NCI-H2081 treated with DMSO at 0.1 percent for 48 hours (cell line): ENCODE measurements at places on chromosomes 7 and 10.

DNA sequence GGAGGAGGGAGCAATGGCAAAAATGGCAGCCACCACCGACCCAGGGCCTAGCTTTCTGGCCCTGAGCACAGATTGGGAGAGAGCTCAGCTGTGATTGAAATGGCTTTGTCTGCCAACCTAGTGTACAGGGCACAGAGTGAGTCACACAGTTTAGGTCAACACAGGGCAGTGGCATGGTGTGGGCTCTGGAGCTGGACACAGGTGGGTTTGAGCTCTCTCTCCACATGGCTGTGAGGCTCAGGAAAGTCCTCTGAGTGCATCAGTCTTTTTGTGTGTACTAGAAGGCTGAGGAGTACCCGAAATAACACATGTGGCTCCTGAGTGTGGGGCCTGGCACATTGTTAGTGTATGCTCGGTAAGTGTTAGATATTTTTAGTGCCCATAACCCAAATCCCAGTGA, 60.2 kb upstream of the LOXL4 start:
- no peak for DNase-seq

DNA sequence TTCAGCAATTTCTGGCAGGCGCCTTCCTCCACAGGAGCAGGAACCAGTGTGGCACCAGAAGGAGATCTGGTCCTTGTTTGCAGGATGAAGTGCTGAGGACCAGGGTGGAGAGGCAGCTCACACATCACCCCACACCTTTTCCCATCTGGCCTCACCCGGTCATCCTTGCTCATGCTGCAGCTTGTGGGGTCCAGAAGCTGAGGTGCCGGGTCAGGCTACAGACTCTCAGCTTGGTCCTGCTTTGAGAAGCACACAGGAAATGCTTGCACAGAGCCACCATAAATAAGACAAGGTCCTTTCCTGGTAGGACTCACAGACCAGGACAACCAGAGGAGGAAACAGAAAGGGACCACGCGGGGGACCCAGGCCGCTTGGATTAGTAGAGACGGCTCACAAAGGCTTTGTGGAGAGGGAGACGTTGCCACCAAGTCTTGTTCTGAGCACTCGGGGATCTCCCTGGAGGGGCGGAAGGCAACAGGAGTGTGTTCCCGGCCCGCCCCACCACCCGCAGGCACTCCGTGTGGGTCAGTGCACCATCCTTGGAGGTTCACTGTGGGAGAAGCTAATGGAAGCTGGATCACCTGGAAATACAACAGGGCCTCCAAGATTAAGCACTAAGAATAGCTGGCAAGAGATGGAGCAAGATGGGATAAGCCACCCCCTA, 29.6 kb upstream of the EN2 start:
- no peak for DNase-seq

GRCh38 chr10:22927166-22927565, 687 bp upstream of the ARMC3 start:
- DNase-seq: no peak

- no peak for DNase-seq
Observed at GRCh38 chr10:44818041-44818649, 93.0 kb upstream of the TMEM72 start.

- DNase-seq: no peak
Observed at GRCh38 chr7:74093671-74094223, 10.1 kb downstream of the LIMK1 start.

- no peak for DNase-seq
Observed at GRCh38 chr7:157525491-157525915, 188.7 kb downstream of the DNAJB6 start.

DNA sequence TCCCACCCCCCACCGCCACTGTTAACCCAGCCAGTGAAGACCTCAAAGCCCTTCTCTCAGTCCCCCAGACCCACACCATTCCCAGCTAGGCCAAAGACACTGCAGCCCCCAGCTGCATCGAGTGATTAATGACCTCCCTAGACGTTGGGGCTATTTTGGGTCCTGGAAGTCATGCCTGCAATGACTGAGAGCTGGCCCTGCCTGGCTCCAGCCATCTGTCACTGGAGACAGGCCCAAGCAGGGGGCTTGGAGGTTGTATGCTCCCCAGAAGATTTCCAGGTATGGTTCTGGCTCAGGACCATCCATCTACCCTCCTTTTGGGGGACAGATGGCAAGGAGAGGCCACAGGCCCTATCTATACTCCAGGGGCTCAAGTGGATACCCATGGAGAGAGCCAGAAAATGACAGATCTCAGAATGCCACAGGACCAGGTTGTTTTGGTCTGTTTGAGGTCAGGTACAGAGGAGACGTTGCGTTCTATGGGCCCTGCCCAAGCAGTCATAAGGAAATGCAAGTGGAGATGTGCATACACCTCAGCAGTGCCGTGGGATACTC, 5.1 kb downstream of the KCNIP2 start:
- no peak for DNase-seq

DNA sequence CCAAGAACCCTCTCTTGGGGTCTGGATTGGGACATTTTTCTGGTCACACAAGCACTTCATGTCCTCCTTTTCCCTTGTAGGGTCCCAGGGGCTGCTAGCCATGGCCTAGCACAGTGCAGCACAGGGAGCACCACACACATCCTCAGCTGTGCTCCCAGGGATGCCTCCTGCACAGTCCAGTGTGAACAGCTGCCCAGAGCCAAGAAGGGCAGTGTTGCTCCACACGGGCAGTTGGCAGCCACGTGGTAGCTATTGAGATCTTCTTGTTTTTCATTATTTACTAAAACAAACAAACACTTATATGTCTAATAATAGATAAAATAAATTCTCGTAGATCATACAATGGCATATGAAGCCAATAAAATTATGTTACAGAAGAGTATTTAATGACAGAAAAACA, 13.9 kb upstream of the LANCL2 start:
- DNase-seq: no peak

GRCh38 chr10:6707352-6707751, 127.3 kb upstream of the PRKCQ start:
- DNase-seq: no peak

DNA sequence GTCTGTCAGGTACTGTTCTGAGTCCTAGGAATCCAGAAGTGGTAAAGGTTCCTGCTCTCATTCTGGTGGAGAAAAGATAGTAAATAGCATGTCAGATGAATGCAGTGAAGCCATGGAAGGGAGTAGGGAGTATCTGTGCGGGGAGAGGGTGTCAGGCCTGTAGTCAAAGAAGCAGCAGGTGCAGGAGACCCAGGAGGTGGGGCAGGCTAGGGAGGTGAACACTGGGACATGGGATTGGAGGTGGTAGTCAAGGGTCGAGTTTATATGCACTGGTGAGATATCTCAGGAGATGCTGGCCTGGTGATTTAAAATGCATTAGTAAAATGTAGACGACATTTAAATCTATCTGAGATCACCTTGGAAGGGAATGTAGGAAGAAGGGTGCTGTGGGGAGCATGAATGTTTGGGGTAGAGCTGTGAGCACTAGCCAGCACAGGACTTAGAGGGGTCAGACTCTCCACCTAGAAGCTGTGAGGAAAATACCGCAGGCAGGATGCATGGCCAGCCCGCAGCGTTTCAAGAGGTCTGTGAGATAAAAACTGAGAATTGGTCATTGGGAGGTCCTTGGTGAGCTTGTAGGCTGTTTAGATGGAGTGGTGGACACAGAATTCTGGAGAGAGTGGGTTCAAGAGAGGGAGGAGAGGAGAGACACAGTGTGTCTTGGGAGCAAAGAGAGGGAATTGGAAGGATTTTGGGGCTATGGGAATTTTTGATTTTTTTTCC, 6.8 kb downstream of the GTPBP4 start:
- no peak for DNase-seq

- DNase-seq: no peak
Observed at GRCh38 chr10:95308389-95309302, 17.8 kb upstream of the PDLIM1 start.

DNA sequence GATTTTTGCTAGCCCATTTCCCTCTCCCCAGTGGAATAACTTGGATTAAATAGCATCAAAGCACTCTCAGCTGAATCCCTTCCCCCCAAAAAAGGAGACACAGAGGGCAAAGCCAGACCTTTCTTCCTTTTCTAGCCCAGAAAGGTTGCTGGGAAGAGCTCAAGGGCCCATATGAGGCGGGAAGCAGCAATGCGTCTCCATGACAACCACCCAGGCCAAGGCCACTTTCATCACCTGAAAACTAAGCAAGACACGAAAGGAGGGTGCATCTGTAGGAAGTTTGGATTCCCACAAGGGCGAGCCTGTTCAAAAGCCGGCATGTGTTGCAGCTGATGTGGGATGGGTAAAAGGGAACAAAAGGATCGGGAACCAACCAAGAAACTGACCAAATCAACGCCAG, 229.1 kb downstream of the PLXNA4 start:
- no peak for DNase-seq
